IMR-90 (cell line): ENCODE measurements at places on chromosomes 3 and 15. TPM values are rescaled to one million over a fixed set of nuclear protein-coding genes. Genes with fewer than 3 reads are reported as not detected.

GRCh38 chr3:122772827-122773226 is 20.8 kb downstream of the HSPBAP1 start:
- no peak for DNase-seq

DNA sequence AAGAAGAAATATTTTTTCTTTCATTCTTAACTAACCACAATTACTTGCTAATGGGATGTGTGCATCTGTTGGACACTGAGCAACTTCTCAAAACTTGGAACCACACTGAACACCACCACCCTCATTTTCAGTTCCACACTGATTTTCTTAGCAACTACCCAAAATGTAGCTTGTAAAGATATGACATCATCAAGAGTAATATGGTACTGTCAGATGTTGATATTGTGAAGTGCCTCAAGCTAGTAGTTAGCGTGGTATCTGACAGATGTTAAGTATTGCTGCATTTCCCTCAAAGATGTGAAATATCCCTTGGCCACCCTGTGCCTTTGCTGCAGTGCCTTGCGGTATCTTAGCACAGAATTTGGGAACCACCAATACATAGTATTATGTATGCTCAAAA is 9.3 kb downstream of the RFTN1 start:
- DNase-seq = peak; percentile 48

The ITIH3 gene
- 0.72 and 1.1 TPM in 2 replicates for total RNA-seq

The SI gene
- total RNA-seq = not detected in 2 replicates

DNA sequence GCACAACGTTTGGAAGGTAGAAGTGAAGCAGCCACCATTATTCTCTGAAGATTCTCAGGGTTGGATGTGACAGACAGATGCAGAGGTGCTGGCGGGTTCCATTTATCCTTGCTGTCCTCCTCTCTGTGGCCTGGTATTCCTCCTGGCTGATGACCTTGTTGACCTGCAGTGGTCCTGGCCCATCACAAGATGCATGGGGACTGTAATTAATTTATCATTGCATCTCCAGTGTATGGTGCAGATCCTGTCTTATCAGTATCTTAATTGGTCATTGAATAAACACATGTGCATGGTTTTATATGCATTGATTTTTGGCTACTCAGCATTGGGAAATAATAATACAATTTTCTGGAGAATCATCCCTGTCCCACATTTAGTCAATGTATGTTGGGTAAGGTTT is 259.4 kb upstream of the LRRFIP2 start:
- no peak for DNase-seq

The CDCP1 gene
- total RNA-seq = 2.5 TPM in 2 replicates

GRCh38 chr3:183777016-183777618 is 48.3 kb downstream of the MAP6D1 start:
- DNase-seq = no peak

DNA sequence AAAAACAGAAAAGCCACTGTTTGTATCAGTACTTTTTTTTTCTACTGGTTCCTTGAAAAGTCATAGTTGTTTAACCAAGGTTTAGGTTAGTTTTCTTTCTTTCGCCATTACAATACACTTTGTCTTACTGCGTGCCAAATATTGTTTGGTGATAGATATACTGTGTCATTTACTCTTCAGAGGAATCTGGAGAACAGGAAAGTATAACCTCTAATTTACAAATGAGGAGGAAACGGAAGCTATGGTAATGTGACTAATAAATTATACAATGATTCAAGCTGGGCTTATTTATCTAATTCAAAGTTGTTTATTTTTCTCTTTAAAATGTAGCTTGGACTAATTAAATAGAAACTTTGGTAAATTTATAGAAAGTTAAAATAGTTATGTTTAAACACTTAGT is 96.2 kb upstream of the ROBO2 start:
- DNase-seq = peak; percentile 5

- DNase-seq = no peak
Observed at GRCh38 chr3:170982733-170983132, 43.8 kb downstream of the SLC2A2 start.

DNA sequence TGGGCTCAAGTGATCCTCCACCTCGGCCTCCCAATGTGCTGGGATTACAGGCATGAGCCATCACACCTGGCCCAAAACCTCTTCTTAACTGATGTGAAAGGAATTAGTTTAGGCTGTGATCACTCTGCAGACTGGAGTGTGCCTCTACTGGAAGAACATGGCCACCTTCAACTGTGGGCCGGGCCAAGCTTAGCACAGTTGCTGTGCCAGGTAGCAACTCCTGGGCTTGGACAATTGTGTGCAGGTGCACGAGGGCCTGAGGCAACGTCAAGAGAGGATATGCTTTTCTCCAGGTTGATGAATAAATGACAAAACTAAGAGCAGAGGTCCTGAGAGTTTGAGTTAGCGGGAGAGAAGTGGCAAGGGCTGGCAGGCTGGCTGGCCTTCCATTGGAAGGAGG is 6.5 kb downstream of the FAH start:
- DNase-seq = no peak

DNA sequence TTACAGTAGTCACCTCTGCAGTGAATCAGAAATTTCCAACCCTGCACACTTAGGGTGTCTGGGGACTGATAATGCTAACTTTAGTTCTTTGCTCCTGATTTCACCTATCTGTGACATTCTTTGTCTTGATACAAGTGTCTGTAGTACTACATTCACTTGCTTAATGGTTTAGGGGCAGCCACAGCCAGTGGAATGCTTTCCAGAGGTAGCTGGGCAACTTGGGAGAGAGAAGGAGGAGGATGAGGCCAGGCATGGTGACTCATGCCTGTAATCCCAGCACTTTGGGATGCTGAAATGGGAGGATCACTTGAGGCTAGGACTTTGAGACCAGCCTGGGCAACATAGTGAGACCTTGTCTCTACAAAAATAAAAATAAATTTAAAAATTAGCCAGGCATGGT is 8.5 kb downstream of the BAHD1 start:
- DNase-seq = peak; percentile 41

DNA sequence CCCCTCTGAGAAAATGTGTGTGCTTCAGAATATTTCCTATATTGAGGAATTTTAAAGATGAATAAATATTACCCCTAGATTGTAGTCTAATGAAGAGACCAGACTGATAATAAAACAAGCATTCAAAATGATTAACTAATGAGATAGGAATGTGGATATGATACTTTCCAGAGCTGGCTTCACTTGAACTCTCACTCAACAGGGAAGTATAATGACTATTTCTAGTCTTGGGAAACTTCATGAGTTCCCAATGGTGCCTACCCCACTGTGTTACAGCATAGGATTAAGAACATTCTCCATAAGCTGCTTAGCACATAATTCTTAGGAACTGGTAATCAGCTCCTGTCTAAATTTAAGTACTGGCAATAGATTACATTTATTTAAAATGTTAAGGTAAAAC is 261.5 kb upstream of the ZNF385D start:
- no peak for DNase-seq

- no peak for DNase-seq
Observed at GRCh38 chr3:66355394-66355793, 134.6 kb downstream of the SLC25A26 start.

DNA sequence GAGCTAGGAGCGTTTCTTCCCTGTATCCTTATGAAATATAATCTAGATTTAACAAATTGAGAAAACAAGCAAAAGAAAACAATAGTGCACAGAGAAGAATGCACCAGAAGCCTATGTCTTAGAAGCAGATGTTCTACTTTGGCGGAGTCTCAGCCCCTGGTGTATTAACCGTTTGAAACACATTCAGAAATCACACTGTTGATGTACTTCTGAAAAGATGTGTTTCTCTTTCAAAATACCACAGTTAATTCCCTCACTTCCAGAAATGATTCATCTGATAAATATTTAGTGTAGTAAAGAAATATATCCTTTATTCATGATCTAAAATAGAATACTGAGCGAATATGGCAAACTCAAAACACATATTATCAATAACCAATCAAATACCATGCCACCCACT is 77.7 kb downstream of the CBLB start:
- DNase-seq = peak; percentile 68

DNA sequence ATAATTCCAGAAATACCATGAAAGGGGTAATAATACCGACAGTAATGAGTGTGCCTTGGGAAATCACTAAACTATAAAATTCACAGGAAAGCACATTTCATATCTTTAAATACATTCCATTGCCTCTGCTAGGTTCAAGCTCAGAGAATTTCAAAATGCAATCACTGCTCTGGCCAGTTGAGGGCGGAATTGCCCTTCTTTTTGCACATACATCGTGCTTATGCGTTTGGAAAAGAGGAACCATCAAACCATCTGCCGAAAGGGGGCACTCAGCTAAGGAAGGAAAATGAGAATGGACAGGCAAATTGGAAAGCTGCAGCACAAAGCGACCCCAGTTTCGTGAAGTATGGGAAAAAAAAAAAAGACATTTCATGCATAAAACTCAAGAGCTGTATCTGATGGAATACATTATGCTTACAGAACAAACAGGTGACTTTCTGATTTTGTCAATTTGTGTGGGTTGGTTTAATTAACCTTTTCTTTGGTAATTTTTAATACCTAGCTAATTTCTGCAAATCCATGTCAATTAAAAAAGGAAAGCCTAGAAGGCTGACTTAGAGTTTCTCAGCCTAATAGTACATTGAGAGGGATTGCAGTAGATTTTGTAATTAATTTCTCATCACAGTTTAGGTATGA is 61.4 kb downstream of the TUSC7 start:
- DNase-seq = peak; percentile 80

The NUP210 gene
- under 0.01 TPM in 1 of 2 replicates, not detected in the other for total RNA-seq

- peak; percentile 15 for DNase-seq
Observed at GRCh38 chr3:122510878-122511535, 3.7 kb downstream of the KPNA1 start.

- DNase-seq = peak; percentile 99
Observed at GRCh38 chr15:101187820-101188636, 63.8 kb downstream of the CHSY1 start.

DNA sequence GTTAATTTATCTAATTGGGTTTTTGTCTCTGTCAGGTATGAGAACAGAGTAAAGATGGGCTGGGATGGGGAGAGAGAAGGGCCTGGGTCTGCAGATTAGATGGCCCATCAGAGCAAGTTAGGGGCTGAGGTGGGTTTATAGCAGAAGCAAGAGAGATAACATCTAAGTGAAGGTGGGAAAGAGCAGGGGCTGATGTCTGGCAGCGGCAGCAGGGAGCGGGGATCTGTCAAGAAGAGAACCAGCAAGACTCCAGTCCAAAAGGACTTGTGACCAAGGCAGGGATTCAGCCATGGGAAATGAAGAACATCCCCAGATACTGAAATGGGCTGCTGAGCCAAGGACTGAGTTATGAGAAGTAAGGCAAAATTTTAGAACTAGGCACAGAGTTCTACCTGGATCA is 320.6 kb upstream of the TBL1XR1 start:
- DNase-seq = no peak

DNA sequence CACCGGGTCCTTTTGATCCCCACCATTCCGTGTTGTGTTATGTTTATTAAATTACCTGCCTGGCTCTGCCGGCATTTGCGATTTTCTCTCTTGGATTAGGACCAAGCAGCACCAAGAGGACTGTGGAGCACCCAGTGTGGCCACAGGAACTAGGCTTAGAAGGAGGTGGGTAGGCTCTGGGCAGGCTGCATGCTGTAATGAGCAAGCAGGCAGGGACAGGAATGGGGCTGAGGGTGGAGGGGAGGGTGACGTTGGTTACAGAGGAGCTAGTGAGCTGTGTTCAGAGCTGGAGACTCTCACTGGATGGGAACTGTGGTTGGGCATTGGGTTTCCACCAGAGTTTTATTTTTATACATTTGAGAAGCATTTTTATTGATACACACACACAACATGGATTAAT is 7.9 kb upstream of the SCN5A start:
- no peak for DNase-seq

DNA sequence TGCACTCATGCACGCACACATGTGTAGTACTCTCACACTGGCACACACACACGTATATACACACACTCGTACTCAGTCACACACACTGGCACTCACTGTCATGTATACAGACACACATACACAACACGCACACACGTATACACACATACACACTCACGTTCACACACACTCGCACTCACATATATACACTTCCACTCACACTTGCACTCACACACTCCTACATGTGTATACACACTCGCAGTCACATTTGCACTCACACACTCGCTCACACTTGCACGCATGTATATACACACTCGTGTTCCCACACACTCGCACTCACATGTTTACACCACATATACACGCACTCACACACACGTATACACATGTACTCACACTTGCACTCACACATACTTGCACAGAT is 1.5 kb downstream of the PLA2G4F start:
- DNase-seq = no peak

DNA sequence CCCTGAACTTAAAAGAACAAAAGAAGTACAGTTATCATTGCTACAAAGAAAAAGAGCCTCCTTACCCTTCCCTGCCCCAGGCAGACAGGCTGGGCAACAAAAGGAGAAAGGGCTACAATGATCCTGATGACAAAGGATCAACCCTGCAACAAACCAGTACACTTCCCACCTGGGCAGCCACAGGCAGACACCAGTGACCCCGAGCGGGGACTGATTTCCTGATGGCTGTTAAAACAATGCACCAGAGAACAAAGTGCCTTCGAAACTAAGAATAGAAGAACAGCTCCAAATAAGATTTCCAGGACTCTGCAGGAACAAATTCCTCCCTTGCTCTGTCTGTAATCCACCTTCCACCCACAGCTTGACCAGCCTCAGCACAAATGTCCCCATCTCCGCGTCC is 106.3 kb upstream of the ARHGEF3 start:
- DNase-seq = no peak

DNA sequence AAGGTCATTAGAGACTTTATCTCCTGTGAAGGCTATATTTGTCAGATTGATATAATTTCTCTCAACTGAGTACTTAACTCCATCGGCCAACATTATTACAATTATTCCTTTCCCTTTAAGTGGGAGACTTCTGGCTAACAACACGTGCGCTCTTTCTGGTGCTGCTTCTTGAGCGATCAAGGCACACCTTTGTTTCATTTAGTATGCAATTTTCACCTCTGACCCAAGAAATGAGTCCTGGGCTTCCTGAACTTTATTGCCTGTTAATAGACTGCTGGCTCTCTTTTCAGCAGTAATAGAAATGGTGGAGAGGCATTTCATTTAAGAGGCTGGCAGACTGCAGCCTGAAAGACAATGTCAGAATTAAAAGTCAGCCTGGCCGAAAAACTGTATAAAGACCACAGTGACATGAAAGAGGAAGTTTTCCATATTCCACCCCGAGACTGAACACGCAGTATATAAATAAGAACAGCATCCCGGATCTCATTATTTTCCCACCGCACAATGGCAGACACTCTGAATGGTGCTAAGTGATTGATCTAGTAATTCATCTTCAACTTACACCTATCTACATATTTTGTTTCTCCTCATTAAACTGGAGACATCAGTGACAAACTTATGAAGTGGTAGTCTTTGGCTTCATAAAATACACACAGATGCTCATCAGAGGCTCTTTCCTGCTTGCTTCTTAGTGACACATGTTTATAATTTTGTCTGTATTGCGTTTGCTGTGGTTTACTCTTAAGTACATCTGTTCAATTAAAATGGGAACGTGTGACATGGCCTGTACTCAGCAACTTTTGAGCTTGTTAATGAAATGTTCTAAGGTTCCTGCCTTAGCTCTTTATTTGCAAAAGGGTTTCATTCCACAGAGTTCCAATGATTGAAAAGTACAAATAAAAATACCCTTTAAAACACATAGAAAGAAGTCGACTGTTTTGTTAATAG is 299.9 kb downstream of the MECOM start:
- no peak for DNase-seq

GRCh38 chr3:169199283-169199682 is 464.2 kb downstream of the MECOM start:
- DNase-seq = no peak
